ENCODE measurements at places on chromosomes 1 and 21. TPM values are rescaled to one million over a fixed set of nuclear protein-coding genes. Genes with fewer than 3 reads are reported as not detected.

The CYP4B1 gene
- 5.7 TPM for total RNA-seq

GRCh38 chr21:39186676-39187075 lies 3.4 kb upstream of the PSMG1 start:
- ATAC-seq, result no peak

DNA sequence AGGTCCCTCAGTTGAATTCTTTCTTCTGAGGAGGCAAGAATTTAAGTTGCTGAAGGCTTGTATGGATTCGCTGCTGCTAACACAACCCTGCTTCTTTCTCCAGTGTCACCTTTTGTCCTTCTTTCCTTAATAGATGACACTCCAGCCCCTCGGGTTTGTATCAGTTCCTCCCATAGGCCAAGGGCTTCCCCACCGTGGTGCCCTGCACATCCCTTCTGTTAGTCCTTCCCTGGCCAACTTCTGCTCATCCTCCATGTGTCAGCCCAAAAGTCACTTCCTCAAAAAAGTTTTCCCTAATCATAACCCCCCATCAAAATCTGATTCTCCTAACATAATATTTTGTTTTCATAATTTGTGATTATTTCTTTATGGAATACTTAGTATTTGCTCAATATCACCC lies 190.4 kb downstream of the RHOU start:
- ATAC-seq, result no peak

DNA sequence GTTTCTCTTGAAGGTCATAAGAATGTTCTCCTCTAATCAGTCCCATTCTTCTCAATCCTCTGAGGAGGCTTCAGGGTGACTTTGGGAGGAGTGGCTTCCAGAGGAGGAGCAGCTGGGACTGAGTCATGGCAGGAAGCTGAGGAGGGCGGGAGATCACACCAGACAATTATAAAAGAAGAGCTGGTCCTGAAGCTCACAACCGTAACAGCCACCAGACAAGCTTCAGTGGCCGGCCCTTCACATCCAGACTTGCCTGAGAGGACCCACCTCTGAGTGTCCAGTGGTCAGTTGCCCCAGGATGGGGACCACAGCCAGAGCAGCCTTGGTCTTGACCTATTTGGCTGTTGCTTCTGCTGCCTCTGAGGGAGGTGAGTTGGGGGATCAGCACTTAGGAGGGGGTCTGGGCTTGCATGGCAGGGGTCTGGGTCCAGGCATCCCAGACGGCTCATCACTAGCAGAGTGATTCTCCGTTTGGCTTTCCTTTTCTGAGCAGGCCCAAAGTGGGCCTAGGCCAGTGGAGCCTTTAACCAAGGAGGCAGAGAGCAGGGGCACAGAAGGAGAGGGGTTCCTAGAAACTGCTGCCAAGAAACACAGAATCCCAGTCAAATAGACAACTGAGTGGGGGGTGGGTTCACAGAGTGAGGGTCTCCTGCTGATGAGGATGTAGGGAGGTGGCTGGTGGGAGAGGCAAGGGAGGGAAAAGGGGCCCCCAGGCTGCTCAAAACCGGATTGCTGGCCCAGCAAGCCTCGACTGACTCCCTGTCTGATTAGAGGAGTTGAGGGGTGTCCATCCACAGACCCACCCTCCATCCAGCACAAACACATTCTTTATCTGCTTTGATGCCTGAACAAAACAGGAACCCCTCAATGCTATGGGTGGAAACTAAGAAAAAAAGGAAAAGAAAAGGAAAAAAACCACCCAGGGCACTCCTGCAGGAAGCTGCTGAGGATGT lies at the start of gene ECM1:
Gene ECM1 (plus strand): TSS at position 198 of the 953 bp plus-strand sequence. CDS start 101 bp downstream, at position 299.
- peak; percentile 84 for ATAC-seq

The MPZ gene
- 2.9 TPM for total RNA-seq

- no peak for ATAC-seq
Observed at GRCh38 chr1:10325521-10325920, 73.3 kb upstream of the PGD start.

The MEX3A gene
- total RNA-seq, result 55.5 TPM

DNA sequence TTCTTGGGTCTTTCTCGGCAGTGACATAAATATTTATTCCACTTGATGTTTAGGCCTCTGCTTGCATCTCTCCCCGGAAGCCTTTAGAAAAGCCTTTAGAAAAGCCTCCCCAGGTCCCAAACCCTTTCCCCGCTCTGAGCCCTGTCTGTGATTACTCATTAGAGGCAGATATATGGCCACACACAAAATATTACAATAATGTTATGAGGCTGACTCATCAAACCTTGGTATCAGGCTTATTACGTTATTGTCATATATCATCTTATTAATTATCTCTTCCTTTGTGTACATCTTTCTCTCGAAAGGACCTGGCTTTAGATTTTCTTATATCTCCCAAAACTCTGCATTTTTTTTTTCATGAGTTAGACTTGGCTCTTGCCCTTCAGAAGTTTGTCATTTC lies 69.5 kb downstream of the FGGY start:
- ATAC-seq, result no peak

The HAPLN2 gene
- 0.46 TPM for total RNA-seq

DNA sequence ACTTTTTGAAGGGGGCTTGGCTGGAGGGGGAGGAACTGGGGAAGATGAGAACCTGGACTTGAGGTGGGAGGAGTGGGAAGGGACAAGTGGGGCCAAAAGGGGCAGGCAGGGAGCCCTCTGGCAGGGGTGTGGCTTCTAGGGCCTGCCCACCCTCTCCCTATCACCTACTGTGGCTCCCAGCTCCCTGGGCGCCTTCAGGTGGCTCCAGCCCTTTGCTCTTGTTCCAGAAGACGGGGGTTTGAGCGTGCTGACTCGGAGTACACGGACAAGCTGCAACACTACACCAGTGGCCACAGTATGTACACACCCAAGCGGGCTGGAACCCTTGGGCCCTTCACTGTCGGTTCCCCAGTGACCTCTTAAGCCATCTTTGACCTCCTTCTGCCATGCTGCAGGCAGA lies 76.5 kb downstream of the LACTBL1 start:
- no peak for ATAC-seq

DNA sequence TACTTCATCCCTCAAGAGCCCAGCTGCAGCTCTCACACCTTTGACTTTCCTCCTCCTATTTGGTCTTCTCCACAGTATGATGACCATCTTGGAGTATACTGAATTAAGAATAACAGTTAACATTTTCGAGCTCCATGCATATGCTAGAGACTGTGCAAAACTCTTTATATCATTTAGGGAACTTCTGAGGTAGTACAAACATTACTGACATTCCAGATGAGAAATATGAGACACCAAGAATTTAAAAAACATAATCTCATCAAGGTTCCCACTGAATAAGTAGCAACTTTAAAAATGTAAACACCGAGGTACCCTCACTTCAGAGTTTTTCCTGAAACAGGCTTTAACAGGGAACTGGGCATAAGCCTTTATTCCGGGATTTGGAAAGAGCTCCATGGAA lies 22.7 kb downstream of the FMO3 start:
- no peak for ATAC-seq

- peak; percentile 97 for ATAC-seq
Observed at GRCh38 chr1:19682257-19682656, 17.6 kb downstream of the HTR6 start.

DNA sequence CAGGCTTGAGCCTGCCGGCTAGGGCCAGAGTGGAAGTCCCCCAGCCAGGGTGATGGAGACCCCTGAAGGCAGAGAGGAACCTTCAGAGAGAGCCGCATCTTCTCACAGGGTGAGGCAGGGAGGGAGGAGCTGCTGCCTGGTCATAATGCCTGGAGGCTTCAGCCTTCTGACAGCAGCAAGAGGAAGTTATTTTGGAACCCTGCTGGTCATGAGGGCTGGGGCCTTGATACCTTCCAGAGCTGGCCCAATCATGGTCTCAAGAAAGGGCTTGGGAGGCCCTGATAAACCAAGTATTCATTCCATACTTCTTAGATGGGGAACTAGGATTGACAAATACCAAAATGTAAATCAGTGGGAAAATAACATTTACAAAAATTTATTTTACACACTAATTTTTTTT lies 26.6 kb upstream of the MPZL1 start:
- no peak for ATAC-seq

All from motor neuron (in vitro differentiated cells).